GM20000 (cell line): ENCODE measurements at places on chromosomes 16 and 17.

DNA sequence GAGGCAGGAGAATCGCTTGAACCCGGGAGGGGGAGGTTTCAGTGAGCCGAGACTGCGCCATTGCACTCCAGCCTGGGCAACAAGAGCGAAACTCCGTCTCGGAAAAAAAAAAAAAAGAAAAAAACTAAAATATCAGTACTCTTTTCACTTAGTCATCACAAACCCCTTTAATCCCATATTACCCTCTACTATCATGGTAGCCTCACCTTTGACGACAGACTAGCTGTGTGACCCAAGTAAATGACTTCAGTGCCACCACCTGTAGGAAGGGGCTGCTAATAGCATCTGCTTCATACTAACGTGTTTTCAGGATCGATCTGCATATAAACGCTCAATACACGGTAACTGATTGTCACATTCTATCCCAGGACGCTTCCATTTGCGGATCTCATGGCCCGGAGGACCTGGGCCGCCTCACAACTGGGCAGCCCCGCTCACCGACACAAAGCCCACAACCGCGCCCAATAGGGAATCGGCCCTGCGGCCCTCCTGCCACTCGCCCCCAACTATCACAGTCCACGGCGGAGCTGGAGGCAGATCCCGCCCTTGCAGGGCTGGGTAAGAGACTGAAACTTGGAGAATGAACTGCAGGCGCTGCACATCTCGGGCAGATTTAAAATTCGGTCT lies 1.1 kb upstream of the ZNF263 start:
- DNase-seq = no peak

- no peak for DNase-seq
Observed at GRCh38 chr17:37801171-37801570, 56.3 kb upstream of the HNF1B start.

DNA sequence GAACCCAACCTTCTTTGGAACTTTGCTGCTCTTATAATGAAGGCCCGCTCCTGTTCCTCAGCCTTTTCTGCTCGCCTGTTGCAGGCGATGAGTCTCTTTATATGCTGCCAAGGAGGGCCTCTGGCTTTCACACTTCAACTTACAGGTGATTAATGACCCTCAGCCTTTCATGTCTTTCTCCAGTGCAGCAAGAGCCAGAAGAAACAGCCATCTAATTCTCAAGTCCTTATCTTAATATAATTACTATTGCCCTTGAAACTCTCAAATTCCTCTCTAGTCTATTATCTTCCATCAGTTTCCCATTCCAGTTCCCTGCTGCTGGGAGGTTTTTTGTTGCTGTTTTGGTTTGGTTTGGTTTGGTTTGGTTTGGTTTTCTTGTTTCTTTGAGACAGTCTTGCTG lies 121.8 kb upstream of the MED13 start:
- no peak for DNase-seq

DNA sequence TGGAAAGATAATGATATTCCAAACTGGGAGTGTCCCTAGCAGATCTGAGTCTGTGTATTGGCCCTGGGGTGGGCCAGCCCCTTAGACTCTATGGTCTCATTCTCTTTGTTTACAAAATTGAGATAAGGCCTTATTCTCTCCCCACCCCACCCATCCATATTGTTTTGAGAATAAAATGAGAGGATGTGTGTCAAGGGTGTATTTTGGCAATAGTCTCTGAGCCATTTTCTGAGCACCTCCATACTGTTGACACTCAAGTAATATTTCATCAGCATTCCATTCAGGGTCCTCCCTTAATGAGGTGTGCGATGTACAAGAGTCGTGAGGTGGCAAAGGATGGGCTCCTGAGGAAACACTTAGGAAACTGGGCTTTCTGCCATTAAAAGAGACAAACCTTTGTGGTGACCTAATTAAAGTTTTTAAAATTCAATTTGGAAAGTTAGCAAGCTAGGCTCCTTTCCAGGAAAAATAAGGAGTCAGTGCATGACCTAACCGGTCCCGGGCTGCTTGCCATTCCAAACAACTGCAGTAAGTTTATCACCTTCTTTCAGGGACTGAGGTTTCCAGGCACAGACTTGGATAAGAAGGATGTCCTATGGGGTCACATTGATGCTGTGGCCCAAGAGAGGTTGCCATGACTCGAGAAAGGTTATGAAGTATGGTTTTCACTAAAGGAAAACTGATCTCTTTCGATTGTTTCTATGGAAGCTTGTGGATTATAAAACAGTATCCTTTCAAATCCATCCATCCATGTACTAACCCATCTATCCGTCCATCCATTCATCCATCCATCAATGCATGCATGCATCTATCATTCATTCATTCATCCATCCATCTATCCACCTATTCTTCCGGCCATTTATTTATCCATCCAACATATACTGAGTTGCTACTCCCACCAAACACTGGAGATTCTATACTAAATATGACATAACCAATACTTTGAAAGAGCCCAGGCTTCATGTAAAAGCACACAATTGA lies 443.3 kb downstream of the UTP18 start:
- no peak for DNase-seq

DNA sequence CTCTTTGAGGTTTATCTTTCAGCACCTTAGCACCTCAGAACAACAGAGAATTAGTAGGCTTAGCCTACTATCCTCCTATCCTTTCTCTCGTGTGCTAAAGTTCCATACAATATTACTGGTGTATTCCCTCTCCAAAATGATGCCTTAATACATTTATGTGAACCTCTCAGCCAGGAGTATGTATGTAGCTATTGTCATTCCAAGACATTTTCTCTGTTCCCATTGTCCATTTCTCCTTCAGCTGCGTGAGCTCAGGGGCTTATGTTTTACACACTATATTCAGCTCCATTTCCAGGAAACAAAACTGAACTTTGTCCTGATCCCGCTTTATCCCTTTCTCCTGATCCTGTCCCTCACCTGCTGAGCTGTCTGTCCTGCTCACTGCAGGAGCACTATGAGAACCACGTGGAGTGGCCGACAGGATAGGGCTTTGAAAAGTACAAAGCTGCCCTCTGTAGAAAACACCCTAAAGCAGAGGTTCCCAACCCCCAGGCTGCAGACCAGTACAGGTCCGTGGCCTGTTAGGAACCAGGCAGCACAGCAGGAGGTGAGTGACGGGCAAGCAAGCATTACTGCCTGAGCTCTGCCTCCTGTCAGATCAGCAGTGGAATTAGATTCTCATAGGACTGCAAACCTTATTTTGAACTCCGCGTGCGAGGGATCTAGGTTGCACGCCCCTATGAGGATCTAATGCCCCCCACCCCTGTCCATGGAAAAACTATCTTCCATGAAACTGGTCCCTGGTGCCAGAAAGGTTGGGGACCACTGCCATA lies 55.7 kb downstream of the CENPV start:
- DNase-seq = no peak
